ENCODE measurements at places on chromosomes 7 and 10.

DNA sequence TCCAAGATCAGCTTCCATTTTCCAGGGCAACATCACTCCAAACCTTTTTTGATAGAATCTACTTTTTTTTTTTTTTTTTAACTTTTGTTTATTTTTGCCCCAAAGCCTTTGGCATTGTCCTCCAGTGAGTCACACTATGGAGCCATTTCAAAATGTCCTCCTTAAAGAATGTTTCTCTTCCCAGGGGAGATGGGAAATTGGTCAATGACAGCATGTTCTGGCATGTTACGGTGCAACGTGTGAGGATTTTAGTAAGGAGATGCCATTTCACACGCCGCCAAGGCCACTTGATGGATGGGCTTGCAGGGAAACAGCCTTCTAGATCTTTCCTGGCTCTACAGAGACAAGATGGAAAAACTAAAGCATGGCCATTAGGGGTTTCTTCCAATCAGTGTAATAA lies 30.7 kb upstream of the TRIL start:
- peak; percentile 85 for DNase-seq

GRCh38 chr7:151374139-151374538 lies 32.5 kb downstream of the NUB1 start:
- DNase-seq: no peak

DNA sequence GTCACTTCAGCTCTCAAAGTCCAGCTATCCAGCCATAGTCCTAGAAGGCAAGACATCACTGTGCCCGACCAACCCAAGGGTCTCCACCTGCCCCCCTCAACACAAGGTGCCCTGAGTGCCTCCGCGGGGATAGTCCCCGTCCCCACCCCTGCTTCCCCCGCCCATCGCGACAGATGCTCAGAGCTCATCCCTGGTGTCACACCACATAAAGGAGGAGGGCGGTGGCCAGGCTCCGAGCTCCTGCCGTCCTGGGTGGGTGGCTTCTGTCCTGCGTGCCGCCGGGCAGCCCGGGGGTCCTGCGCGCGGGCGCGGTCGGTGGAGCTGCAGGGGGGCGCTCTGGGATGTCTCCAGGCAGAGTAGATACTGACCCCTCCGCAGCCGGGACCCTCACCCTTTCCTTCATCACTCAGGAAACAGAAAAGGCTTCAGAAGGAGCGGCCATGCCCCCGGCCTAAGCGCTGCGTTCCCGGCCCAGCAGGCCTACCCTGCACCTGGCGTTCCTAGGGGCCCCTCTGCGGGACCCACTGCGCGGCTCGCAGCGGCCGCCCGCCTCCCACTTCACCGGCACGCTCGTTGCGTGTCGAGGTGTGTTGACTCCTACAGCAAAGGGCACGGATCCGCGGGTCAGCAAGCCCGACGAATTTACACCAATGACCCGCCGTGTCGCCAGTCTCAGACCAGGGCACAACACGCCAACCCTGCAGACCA lies 53.4 kb downstream of the ALOX5 start:
- no peak for DNase-seq

DNA sequence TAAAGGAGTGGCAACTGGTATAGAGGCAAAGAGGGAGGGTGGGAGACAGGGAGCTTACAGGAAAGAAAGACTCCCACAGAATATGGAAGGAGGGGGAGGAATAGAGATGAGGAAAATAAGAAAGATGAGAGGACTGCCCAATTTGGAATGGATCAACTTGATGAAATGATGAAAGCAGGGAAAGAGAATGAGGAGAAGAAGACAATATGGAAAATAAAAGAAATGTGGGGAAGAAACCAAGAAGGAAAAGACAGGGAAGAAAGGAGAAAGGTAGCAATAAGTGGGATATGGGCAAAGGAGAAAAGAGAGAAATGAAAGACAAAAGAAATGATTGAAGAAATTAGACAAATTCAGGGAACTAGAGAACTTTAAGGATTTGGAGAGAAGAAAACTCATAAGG lies 3.0 kb downstream of the KEL start:
- no peak for DNase-seq

- no peak for DNase-seq
Measured at GRCh38 chr7:35652124-35652523, 42.8 kb downstream of the HERPUD2 start.

- no peak for DNase-seq
Measured at GRCh38 chr10:31157123-31158010, 125.7 kb upstream of the ZNF438 start.

- DNase-seq: no peak
Measured at GRCh38 chr7:100413889-100414288, 14.6 kb downstream of the ZCWPW1 start.

- DNase-seq: no peak
Measured at GRCh38 chr7:158955146-158955870, 99.0 kb downstream of the DYNC2I1 start.

DNA sequence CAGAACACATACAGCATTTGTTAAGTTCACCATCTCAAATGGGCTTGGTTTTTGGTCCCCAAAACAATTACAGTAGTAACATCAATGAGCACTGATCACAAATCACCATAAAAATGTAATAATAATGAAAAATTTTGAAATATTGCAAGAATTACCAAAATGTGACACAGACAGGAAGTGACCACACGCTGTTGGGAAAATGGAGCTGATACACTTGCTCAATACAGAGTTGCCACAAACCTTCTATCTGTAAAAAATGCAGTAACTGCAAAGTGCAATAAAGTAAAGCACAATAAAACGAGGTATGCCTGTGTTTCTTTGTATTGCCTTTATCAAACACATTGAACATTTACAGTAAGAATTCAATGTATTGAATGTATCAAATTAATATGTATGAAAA lies 262.7 kb downstream of the CTNNA3 start:
- no peak for DNase-seq

DNA sequence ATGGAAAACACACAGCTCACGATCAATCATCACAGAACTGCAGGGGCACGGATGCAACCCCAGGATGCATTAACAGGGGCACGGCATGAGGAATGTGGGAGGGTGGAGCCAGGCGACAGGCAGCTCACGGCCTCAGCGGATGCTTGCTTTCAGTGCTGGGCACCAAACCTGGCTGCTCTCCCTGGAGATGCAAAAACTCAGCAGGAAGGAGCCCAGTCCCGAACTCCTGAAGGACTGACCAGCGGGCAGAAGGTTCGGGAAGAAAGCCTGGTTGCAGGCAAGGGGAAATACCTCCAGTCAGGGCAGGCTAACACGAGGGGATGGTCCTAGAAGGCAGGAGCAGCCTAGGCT lies 66.8 kb downstream of the CHST15 start:
- DNase-seq: no peak

DNA sequence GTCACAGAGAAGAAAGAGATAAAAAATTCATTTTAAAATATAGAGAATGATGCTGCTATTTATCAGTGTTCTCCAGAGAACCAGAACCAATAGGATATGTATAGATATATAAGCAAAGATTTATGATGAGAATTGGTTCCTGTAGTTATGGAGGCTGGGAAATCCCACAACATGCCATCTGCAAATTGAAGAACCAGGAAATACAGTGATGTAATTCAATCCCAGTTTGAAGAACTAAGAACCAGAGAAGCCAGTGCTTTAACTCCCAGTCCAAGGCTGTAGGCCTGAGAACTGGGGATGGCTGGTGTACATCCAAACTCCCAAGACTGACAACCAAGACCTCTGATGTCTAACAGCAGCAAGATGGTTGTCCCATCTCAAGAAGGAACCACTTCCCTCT lies 192.9 kb upstream of the PLXDC2 start:
- no peak for DNase-seq

DNA sequence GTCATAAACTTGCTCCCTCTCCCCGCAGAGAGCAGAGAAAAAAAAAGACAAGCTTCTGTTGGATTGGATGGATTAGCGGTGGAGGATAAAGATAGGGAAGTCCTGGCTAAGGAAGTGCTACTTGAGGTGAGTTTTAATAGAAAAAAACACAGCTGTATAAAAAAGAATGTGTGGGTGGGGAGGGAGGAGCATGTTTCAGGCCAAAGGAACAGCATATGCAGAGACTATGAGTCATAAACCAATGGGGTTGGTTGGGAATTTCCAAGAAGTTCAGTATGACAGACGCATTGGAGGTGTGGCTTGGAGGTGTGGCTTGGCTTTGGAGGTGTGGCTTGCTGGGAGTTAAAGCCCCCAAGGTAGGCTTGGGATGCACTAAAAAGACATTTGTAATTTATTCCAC lies 103.0 kb upstream of the LSM8 start:
- DNase-seq: peak; percentile 92

DNA sequence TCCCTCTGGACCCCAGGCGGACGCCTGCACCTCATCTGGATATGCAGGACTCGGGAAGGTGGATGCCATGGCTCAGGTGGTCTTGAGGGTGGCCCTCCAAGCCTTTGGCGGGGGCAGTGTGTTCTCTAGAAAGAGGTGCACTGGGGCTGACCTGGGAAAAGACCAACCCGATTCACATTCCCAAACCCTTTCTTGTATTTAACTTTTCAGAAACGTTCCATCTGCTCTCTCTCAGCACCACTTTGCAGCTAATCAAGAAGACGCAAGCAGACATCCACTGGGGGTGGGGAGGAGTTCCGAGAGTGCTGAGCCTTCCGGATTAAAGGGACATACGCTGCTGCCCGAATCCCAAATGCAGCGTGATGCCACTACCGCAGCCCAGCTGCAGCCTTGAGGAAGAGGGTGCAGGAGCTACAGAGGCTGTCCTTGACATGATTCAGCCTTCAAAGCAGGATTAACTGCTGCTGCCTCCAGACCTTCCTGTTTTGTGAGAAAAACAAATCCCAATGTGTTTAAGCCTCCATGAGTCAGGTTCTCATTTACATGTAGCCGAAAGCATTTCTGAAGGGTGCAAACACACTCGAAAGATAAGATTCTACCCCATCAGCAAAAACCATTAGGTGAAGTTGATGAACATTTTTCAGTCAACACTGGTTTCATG lies 39.9 kb downstream of the RBM17 start:
- peak; percentile 56 for DNase-seq

GRCh38 chr7:97096661-97097060 lies 20.8 kb upstream of the SDHAF3 start:
- DNase-seq: no peak

- DNase-seq: no peak
Measured at GRCh38 chr10:51031950-51032349, 42.3 kb upstream of the PRKG1 start.

DNA sequence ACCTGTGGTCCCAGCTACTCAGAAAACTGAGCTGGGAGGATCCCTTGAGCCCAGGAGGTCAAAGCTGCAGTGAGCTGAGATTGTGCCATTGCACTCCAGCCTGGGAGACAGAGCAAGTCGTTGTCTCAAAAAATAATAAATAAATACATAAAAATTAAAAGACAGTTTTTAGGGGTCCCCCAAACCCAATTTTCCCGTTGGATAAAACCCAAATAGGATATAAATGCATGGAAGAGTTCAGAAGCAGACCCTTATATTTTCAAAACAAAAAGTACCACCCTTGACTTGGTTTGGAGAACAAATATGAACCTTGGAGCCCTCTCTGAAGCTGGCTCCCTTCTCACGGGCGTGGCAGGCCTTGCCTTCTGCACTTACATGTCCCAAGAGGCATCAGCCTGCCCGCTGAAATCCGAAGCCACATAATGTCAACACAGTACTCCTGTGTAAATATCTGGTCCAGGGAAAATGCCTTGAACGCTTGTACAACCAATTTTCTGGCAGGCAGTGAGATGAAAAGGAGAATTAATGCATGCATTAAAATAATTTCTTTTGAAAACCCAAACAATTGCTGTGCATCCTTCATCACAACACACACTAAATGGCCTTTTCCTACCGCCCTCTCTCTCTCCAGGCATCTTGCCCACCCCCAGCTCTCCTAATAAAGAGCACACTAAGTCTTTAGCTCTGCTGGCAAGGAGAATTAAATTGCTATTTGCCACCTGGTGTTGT lies 46.4 kb upstream of the PARD3 start:
- no peak for DNase-seq
